KG1 (cell line): ENCODE measurements at places on chromosomes 12 and 14.

- DNase-seq = no peak
These were observed 11.5 kb downstream of the FICD start for GRCh38 chr12:108526482-108527165.

DNA sequence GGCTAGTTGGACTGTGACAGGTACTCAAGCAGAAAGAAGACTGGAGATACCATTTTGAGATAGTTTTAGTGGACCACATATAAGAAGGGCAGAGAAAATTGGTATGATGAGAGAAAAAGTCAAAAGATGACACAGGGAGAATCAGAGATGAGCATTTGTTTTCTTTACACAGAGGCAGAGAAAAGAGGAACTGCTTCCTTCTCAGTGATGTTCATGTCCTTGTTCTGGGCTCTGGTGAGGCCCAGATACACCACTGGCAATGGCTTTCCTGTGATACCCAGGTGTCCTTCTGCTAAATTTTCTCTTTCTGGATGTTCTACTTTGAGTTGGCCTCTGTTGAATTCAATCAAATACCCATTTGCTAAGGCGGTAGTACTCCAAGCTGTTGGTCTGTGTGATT lies 1782.7 kb upstream of the SEL1L start:
- DNase-seq = no peak

DNA sequence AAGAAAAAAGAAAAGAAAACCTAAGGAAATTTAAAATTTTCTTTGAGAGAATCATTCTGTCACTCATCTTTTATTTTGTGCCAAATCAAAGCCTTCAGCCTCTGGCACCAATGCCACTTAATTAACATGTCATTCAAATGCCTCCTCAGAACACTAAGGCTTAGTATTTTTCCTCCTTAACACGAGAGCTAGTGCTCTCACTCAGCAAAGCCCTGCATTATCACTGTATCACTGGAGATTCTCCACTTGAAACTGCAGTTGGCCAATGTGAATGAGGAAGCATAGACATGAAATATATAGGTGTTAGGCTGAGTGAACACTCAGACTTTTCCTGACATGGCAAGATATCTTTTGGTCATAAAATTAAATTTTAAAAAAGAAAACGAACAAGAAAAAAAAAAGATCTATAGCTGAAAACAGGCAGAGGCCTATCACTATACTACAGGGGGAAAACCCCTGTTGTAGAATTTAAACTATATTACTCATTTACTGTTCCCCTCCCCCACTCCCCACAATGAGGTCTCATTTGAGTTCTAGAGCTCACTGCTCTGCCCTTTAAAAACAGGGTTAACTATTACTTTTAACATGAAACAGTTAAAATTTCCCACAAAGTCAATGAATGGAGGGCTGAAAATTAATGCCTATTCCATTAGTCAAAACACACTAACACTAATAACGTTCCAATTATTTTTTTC lies 5.1 kb downstream of the MBIP start:
- DNase-seq = no peak

GRCh38 chr12:57006809-57007475 lies 596 bp upstream of the ZBTB39 start:
- no peak for DNase-seq

GRCh38 chr12:10867381-10867780 lies 16.7 kb downstream of the PRH1 start:
- no peak for DNase-seq

GRCh38 chr14:59939828-59940227 lies 19.9 kb downstream of the LRRC9 start:
- DNase-seq = no peak

DNA sequence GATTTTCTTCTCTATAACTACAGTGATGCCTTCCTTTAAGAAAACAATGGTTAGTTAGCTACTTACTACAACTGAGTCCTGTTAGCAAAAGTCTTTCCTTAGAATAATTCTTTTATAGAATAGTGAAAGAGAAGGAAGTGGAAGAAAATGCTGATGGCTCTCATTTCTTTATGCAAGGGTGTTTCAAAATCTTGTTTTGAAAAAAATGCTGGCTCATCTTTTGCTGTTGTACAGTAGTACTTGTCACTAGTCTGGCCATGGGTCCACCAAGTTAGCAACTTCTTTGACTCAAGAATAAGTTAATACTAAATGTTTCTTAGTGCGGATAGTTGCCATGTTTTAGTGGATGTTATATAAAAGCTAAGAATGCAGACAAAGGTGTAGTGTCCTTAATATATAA lies 225.4 kb downstream of the PTPRO start:
- DNase-seq = no peak

DNA sequence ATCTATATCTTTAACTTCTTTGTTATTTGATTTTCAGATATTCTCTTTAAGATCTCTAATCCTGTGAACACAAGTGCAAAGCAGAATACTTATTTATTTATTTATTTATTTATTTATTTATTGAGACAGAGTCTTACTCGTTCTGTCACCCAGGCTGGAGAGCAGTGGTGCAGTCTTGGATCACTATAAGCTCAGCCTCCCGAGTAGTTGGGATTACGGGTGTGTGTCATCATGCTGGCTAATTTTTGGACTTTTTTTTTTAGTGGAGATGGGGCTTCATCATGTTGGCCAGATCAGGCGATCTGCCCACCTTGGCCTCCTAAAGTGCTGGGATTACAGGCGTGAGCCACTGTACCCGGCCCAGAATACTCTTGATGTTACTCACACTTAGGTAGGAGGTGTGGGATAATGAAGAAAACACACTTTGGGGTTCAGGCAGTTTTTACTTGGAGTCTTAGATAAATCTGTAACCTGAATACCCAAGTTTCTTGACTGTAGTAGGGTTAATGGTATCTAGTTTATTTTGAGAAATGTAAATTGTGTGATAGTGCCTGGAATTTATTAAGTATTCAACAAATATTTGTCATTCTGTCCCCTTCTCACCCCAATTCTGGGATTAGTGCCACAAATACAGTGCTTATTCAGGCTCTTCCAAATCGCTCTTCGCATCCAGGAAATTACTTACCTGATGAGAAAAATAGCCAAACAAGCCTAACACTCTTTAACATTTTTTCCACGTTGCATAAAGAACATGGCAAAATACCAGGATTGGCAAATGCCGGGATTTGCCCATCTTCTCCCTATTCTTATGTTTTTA lies 33.0 kb downstream of the METAP2 start:
- no peak for DNase-seq

- no peak for DNase-seq
These were observed 1063.1 kb downstream of the BCL11B start for GRCh38 chr14:98208943-98209342.

- no peak for DNase-seq
These were observed 81.9 kb downstream of the CFAP54 start for GRCh38 chr12:96571101-96571862.

GRCh38 chr12:118574288-118574687 lies 197.9 kb downstream of the SUDS3 start:
- DNase-seq = no peak

- no peak for DNase-seq
These were observed 11.9 kb downstream of the CACNA2D4 start for GRCh38 chr12:1906579-1906978.

GRCh38 chr12:102824218-102824835 lies 92.7 kb downstream of the PAH start:
- DNase-seq = no peak

DNA sequence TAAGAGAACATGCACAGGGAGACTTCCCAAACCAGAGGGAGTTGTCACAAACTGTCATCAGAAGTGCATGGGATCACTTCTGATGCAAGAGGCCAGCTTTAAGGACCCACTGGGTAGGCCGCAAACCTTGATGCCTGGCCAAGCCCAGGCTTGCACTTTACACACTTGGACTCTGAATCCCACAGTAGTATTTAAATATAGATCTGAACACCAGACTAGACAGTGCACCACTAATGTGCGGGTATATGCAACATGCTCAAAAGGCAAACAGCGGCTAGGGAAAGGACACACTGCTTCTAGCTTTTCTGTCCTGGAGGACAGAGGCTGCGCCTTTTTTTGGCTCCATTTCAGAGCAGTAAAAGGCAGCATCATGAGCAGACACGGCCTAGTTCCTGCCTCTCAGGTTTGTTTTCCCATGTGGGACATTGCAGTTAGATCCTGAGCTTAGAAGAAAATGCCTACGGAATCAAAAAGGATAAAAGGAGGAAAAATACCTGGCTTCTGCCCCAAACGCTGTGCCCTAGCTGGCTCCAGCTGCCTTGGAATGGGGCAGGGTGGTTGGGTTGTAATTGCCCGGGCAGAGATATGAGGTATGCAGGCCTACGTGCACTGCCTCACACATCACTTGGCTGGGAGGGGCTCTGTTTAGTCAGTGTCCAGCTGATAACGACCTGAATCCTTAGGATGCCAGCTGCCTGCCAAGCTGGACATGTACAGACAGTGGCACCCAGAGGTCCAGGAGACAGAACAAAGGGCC lies 84.5 kb upstream of the EGLN3 start:
- no peak for DNase-seq

DNA sequence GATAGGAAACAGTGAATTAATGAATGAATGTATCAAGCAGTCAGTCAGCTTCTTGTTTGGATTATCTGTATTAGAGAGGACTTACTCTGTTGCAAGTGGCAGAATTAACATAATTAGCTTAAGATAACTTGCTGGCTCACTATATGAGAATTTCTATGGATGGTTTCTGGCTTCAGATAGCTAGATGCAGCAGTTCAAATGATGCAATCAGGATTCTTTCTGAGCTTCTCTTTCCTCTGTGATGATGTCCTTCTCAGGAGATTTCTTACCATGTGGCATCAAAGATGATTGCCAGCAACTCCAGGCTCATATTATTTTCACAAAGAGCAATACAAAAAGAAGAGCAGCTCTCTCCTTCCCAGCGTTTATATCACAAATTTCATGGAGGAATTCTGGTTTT lies 30.7 kb downstream of the FRMD6 start:
- no peak for DNase-seq

GRCh38 chr12:41917938-41918341 lies 226.7 kb downstream of the GXYLT1 start:
- no peak for DNase-seq

- no peak for DNase-seq
These were observed 31.7 kb downstream of the ETV6 start for GRCh38 chr12:11681207-11681606.

DNA sequence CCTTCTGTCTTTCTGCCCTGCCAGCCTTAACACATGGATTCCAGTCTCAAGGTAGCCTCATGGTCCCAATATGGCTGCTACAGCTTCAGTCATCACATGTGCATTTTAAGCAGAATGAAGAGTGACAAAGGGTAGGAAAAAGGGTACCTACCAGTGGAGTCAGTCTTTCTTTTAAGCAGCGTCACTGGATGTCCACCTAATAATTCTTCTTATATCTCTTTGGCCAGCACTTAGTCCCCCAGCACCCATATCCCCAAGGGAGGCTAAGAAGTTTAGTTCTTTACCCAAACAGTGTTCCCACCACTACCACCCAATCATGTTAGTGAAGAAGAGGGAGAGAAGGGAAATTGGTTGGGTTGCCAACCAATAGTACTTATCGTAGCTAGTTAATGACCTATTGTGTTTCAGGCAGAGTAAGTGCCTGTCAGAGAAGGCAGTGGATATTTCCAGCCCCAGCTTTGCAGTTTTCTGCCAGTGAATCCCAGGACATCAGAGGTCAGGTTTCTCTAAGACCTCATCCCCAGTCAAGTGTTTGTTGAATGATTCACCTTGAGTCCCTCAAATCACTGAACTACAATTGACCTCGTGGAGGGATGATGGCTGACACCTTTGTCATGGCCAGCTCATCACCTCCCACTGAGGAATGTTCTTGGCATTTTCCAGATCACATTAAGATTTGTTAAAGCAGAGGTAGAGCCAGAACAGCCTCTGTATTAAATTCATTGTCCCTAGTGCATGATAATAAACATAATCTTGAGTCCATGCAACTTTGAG lies 250.9 kb upstream of the CRY1 start:
- DNase-seq = no peak

DNA sequence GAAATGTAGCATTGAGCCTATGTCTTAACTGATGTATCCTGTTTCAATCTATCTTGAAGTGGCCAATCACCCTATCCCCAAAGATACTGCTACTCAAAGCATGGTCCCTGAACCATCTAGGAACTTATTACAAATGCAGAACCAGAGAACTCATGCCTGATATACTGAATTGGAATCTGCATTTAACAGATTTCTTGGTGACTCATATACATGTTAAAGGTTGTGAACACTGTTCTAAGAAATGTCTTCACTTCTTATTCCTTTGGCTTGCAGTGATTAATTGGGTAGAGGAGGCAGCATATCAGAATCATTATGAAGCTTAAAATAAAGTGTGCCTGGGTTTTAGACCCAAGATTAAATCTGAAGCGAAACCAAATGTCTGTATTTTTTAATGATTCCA lies 795.6 kb downstream of the DIO2 start:
- no peak for DNase-seq

GRCh38 chr12:3534511-3534910 lies 43.5 kb downstream of the PRMT8 start:
- DNase-seq = no peak

DNA sequence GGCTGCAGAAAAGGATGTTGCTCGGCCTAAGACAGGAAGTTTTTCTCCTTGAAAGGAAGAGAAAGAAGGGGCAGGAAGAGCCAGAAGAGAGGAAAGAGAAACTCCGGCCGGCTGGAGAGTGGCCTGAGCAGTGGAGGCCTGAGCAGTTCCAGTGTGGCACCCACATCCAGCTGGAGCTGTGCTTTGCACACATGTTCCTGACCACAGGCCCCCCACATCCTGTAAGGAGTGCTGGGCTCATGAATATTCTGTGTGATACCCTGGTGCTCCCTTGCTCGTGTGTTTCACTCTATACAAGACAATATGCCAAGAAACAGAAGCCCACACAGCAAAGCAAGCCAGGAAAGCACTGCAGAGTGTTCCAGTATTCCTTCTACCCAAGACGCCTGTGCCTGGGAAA lies 27.1 kb downstream of the POLE start:
- DNase-seq = no peak

DNA sequence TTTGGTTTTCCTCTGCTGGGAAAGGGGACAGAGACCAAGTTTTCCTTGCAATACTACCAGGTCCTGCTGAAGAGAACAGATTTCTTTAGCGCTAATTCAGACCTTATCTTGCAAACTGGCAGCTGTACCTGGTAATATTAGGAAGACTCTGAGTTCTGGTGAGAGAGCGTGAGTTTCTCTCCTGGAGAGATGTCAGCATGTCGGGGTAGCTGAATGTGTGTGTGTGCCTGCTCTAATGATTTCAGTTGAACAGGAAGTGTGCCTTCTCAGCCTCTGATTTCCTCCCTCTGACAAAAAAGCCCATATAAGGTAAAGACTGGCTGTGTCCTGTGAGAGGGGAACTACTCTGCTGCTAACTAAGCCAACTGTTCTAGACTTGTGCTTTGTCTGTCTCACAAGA lies 10.3 kb upstream of the ERP27 start:
- peak; percentile 42 for DNase-seq

DNA sequence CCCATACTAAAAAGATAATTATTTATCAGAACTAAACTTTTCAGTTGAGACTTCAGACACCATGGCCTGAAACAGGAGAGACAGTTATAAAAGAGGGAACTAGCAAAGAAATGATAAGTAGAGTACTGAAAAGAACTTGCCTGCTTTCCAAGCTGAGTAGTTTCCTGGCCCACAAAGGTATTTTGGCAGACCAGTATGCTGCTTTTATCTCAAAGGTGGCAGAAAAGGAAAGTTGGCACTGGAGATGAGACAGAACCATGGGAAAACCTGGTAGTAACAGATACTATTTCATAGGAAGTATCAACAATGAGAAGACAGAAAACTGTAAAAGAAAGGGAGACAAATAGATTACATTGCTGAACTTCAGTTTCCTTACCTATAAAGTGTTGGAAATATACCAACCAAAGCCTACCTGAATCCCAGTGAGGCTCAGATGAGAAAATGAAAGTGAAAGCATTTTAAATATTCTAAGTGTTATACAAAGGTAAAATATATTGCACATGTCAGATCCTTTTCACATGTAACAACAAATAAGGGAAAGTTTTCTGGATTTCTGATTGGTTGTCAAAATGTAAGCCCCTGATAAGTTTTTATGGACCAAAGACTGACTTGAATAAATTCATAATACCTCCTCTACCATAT lies 155.3 kb upstream of the FSCB start:
- DNase-seq = no peak
